Inflammatory macrophage treated with lipopolysaccharide for 1 hour (primary cell): ENCODE measurements at places on chromosomes 2 and 18.

DNA sequence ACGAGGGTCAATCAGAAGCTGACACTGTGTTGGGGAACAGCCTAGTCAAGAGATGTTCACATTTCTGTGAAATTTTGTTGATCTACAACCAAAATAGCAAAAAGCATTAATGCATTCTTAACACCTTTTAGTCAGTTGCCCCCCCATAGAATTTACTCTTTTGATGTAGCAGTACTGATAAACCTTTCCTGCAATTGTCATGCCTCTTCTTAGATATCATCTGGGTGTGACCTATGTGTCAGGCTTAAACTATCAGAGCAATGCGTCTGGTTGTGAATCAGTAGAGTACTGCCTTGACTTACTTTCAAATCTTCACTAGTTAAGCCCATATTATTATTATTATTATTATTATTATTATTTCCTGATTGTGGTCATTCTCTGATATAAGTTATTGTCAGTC lies 61.9 kb downstream of the GREB1L start:
- DNase-seq = no peak

DNA sequence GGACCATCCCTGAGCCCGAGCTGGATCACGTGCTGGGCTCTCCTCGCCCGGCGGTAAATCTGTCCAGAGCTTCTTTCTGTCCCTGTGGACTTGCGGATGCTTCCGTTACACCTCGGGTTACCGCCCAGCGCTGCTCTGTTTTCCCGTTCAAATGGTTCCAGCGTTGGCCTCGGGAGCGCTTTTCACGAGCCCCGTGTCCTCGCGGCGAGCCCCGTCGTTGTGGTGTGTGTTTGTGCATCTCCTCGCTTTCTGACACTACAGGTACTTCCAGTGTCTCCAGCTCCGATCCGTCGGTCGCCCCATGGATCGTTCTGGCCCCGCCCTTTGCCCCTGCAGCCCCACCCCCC lies 77.4 kb downstream of the RTP5 start:
- DNase-seq = no peak

GRCh38 chr2:234671231-234671630 lies 174.3 kb upstream of the ARL4C start:
- no peak for DNase-seq

DNA sequence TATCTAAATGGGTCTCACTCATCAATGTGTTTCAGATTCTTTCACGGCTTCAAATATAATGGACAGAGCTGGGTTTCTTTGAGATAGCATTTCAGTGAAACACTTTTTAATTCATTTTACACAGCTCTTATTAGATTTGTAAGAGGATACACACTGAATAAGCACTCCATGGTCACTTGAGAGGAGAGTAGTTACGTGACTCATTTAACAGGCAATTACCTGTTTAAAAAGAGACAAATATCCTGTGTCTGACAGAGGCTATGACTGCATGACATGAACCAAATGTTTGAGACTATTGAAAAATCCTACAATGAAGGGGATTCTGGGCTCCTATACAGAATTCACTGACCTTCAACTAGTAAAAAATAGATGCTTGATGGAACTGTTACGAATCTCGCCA lies 786.9 kb downstream of the EPHA4 start:
- no peak for DNase-seq

- DNase-seq = no peak
Observed at GRCh38 chr2:19312949-19313348, 45.5 kb downstream of the OSR1 start.

DNA sequence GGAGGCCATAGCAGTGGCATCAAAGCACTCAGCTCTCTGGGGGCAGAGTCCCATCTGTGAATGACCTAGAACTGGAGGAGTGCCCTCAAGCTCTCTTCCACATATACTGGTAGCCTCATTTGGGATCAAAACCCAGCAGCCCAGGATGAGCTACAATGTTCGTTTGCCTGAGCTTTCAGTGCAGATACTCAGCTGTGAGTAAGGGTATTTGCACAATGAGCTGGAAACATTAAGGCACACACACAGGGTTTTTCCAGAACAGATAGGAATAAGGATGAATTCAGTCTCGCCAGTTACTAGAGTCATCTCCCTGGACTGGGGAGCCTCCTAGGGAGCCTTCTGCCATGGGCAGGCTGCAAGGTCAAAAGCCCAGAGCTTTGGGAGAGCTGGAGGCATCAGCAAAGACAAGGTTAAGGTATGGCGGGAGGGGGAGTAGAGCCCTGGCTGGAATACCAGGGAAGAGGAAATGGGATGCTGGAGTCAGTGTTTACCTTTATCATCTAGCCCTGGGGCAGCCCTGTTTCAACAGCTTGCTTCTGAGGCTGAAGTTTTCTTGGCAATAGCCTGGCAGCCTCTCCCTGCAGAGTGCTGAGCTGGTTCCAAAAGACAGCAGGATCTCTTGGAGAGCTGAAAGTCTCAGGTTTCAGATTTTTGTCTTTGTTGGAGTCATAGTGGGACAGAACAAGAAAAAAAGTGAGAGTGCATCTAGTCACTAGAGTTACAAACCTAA lies 187.7 kb downstream of the LOXHD1 start:
- DNase-seq = no peak

GRCh38 chr18:41617647-41618046 lies 337.4 kb upstream of the PIK3C3 start:
- DNase-seq = no peak

GRCh38 chr2:11387100-11387390 lies 42.6 kb upstream of the ROCK2 start:
- DNase-seq = no peak

DNA sequence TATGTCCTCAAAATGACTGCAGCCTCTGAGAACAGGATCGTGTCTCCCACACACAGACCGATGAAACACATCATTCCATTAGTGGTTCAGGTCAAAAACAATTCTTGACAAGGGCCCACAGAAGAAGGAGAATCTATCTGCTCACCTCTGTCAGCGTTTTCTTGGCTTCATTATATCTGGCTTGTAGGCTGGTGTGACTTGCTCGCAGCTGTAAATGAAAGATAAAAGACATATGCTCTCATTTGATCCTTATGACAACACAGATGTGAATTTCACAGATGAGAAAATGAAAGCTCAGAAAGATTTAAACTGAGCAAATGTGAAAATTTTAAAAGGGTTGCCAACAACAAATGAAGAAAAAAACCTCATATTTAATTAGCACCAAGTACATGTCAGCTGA lies 61.6 kb downstream of the CCDC93 start:
- DNase-seq = no peak

DNA sequence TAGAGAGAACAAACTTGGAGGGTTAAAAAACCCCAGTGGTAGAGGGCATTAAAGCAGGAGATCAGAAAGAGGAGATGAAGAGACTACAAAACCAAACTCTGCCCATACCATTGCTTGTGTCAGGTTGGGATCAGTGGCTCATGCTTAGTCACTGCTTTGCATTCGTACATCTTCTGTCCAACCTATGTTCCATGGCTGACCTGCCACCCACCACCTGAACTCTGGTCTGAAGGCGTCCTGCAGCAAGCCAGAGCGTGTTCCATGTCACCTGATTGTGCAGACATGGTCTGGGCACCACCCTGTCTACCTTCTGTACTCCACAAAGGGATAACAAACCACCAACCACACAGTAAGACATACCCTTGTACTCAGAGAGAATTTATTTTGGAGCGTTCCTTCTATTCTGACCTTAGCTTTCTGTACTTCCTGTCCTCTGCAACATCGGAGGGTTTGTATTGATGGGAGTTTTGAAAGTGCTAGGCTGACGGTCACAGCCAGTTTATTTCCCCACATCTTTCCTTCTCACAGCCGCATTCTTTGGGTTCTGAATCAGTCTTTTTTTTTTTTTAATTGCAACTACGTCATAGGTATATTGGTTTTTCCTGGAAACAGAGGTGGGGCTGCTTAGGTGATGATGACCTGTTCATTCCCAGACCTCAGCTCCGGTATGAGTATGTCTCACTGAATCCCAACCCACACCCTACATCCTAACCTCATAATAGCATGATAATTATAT lies 88.3 kb downstream of the SOWAHC start:
- DNase-seq = no peak

- peak; percentile 42 for DNase-seq
Observed at GRCh38 chr2:11582862-11583752, 49.3 kb downstream of the GREB1 start.

DNA sequence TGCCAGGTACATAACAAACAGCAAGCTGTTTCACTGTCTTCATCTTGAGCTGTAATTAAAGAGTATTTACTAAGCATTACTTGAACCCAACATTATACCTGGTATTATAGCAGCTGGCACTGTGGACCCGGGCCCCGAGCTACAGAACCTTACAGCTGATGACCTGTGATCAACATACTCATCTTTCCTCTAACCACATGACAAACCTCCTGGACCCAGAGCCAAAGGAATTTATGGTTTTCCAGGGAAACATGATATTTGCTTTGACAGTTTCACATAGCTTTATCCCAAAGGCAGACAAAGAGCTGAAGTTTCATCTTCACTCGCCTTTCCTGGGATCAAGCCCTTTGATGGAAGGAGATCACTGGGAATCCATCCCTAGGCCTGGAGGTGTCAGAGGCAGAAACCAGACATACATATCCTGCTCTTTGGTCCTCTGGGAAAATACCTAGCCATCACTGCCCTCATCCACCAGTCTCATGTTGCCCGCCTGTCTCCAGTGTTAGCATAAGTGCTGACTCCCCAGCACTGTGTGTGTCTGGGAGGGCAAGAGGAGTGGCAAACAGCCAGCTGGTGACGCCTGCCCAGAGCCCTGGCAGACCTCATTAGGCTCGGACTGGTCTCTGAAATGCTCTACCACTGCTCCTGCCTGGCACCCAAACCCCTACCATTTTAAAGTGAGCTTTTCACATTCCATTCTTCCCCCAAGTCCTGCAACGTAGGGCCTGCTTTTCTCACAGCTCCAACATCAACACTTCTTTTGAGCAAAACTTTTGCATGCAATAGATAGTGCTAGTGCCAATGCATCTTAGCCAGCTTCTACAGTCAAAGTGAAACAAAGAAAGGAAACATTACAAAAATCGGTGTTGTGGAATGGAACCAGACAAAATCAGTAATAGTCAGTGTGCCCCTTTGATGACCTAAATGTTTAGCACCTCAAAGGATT lies 138.8 kb upstream of the CTAGE1 start:
- DNase-seq = no peak

DNA sequence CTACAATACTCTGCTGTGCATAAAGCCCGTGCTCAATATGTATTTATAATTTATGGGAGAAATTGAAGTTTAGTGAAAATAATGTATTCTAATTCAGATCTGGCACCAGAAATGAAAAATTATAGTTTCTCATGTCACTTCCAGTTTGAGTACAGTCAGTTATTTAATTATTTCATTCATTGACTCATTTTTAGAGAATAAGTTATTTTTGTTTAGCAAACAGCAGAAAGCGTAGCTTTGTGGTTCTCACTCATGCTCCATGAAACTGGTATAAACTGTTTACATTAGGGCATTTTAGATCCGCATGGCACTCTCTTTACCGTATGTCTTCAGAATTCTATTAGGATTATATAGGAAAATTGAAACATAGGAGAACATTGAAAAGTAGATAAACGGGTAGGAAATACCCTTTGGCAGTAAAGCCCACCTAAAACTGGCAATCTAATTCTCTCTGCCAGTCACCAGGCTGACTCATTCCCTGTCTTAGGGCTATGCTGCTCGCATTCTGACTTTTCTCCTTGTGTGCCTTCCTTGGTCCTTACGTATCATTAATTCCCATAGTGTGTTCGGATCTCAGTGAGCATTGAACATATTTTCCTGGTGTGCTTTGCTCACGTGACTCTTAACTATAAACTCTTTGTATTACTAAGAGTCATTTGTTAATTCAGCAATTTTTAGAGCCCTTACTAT lies 106.0 kb downstream of the ZNF236 start:
- no peak for DNase-seq

DNA sequence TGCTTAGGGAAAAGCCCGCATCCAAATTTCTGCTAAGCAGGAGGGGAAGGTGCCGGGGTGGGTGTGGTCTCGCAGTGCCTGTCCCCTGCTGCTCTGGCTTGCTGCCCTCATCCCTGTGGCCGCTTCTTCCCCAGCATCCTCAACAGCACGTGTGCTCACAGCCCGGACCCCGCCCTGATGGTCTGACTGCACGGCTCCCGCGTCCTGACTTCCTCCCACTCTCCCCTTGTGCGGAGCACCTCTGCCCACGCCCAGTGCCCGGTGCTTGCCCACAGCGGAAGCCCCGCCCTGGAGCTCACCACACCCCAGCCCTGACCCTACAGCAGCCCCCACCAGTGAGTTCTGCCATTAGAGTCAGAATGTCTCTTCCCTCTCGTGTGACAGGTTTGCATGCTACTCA lies 277.9 kb downstream of the NDUFA10 start:
- DNase-seq = peak; percentile 54

- DNase-seq = no peak
Observed at GRCh38 chr2:10500601-10501361, 52.7 kb upstream of the ODC1 start.

- no peak for DNase-seq
Observed at GRCh38 chr2:240806006-240806405, 14.0 kb downstream of the KIF1A start.

DNA sequence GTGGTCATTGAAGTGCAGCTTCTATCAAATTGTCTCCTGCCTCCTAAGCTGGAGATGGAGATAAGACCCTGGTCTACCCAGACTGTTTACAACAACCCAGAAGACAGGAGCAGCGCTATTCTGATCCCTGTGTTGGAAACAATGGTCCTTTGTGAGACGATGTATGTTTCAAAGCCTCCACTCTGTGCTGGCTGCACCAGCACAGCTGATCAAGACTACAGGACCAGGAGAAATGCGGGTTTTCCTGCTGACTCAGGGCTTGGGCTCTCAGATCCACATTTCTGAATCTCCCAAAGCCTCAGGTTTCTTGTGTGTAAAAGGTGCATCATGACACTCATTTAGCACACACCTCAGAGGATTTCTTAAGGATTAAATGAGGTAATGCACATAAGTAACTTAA lies 92.0 kb downstream of the POU3F3 start:
- DNase-seq = no peak

DNA sequence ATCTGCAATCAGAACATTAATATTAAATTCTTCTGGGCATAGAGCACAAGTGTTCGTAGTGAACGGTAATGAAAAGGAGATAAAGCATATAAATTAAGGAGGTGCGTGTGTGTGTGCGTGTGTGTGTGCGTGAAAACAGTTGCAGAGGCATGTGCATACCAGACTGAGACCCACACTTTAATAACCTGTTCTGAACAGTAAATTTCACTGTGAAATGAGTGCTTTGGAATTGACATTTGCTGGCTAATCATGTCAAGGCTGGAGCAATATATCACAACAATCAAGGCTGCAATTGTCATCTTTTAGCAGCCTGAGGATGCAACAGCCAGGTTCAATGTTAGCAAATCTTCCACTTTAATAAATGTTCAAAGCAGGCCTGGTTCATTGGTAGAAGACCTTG lies 57.9 kb downstream of the DCDC2C start:
- no peak for DNase-seq

GRCh38 chr18:9951022-9951859 lies 37.4 kb downstream of the VAPA start:
- DNase-seq = peak; percentile 34

DNA sequence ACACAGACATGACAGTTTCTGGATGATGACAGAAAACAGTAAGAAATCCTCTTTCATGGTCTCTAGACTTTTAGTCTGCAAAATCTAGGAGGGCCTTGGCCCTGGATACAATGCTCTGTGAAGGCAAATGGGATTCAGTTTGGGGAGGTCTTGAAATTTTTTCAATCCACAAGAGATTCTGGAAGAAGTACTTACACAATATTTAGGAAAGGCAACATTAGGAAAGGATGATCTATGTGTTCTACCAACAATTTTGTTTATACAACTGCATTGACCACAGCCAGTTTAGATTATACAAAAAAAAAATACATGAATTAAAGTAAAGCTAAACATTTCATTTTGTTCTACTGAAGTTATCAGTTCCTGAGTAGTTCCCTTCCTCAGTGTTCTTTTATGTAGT lies 208.0 kb downstream of the SRBD1 start:
- no peak for DNase-seq
